ENCODE measurements at places on chromosomes 3 and 15.

- peak; percentile 48 for DNase-seq
Observed at GRCh38 chr3:111246967-111247760, 175.5 kb downstream of the NECTIN3 start.

DNA sequence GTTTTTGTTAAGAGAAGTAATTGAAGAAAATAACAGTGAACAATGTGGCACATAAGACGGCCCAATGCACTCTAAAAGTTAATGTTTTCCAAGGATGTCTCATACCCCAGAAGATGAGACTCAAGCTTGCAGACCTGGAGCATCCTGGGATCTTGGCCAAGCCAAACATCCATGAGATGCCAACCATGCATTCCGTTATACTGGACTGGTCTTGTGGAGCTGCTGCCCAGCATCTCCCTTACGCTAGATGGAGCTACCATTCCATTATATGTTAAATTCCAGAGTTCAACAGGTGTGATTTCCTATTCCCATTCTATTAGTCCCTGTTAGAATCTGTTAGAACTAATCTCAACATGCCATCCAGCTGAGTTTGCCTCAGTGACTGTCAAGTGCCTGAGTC lies 181.8 kb downstream of the PDCD6IP start:
- peak; percentile 55 for DNase-seq

DNA sequence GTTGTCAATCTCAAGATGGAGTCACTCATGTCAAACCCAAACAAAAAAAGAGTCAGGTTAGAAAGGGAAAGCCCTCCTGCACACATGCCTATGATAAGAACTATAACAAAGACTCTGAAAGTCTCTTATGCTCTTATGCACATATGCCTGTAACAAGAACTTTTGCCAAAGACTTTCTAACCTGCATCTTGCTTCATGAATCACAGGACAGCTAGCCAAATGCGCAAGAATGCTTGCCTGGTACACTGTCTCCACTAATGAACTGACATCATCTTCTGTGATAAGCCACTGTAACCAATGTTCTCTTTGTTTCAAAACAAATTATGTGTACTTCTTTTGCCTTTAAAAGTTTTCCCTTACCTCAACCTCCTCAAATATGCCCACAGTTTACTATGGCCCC lies 18.2 kb upstream of the EHHADH start:
- DNase-seq, result no peak

- no peak for DNase-seq
Observed at GRCh38 chr3:143276592-143276991, 157.0 kb downstream of the CHST2 start.

GRCh38 chr15:66876421-66876730 lies 174.3 kb downstream of the SMAD6 start:
- DNase-seq, result no peak

GRCh38 chr3:105094588-105094987 lies 272.1 kb upstream of the ALCAM start:
- no peak for DNase-seq

- DNase-seq, result no peak
Observed at GRCh38 chr3:123586131-123586530, 1.3 kb upstream of the HACD2 start.

- no peak for DNase-seq
Observed at GRCh38 chr3:129104051-129104450, 17.6 kb downstream of the RAB43 start.

DNA sequence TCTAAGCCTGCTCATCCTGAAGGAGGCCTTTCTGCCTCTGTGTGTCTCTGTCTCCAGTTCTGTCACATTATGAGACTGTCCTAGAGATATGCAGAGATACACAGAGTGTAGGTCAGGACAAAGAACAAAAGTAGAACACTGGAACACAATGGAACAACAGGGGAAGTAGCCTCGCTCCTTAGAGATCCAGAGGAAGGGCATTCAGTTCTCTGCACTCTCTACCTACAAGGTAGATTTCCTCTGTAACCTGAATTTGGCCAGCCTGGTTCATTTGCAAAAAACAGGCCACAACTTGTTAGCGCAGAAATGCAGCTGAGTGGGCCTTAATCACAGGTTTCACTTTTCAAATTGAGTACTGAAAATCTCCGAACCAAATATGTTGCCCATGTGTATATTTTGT lies 19.4 kb downstream of the NEK10 start:
- no peak for DNase-seq
